ENCODE measurements at places on chromosomes 7 and 10.

GRCh38 chr7:125927556-125927955 is 997.9 kb upstream of the POT1 start:
- DNase-seq: no peak

DNA sequence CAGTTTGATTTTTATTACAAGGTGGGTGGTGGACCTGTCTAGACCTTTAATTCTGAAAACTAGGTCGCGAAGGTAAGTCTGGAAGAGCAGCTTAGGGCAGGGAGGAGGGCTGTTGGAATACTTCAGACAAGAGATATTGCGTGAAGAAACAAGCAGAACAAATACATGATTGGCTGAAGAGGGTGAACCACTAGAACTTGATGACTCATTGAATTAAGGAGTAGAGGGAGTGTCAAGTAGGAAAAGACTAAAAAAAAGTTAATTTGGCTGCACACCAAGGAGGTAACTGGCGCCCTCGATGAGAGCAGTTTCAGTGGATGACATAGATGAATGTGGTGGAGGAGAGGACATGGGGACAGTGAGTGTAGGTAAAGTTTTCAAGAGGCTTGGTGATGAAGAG is 41.3 kb downstream of the WNT2 start:
- DNase-seq: no peak

DNA sequence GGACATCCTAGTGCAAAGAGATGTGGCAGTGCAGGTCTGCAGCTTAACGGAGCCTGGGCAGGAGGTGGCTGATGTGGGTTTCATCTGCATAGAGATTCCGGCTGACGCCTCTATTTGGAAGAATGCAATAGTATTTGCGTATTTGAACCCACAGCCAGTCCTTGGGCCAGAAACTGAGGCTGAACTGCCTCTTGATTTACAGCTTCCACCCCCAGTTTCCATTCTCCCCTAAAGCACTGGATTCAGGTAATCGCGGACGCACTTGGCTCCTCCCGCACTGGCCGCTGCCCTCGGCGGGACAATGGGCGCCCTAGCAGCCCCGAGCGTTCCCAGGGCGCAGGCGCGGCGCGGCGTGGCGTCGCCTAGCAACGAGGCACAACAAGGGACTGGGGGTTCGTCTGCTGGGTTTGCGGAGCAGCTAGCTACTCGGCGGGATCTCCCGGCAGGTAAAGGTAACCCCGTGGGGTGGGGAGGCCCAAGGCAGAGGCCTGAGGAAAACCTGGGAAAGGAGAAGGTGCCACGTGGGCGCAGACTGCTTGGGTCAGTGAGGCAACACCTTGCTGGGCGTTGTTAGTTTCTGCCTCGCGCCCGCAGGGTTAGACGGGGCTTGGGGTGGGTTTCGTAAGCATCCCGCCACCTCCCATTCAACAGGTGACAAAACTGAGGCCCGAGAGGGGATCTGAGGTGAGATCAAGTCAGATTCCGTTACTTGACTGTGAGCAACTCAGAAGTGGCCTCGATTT is at the start of gene ARMC3:
ARMC3 (plus strand) TSS at position 393 of the 743 bp plus-strand sequence. CDS start 3,944 bp downstream, outside the sequence.
- DNase-seq: peak; percentile 86

DNA sequence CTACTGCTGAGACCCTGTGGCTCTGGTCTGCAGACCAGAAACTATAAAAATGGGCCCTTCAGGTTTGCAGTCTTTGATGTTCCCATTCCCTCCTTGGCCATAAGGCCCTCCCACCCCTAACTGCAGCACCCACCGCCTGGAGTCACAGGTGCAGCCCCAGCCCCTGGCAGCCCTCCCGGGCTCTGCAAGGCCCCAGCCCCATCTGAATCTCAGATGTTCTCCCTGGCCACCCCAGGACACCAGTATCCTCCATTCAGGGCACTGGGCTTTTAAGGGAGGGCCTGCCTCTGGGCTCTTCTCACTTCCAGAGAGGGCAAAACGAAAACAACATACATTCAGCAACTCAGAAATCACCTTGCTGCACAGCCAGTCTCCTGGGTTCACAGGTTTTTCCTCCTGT is 107.7 kb upstream of the RET start:
- DNase-seq: no peak

- DNase-seq: no peak
Measured at GRCh38 chr7:99218406-99219184, 10.7 kb upstream of the KPNA7 start.

DNA sequence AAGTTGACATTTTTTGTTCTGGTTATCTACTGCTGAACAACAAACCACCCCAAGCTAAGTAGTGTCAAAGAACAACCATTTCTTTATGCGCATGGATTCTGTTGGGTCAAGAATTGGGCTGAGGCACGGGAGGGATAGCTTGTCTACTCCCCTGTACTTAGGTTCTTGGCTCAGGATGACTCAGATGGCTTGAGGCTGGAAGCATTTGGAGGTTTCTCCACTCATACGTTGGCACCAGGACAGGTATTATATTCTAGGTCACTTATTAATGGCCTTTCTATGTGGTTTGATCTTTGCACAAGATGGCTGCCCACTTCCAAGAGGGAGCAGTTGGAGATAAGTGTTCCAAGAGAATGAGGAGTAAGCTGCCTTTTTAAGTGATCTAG is 11.8 kb upstream of the TFAM start:
- DNase-seq: no peak

- no peak for DNase-seq
Measured at GRCh38 chr7:11485636-11486035, 346.4 kb downstream of the THSD7A start.

GRCh38 chr7:90225181-90225580 is 13.6 kb downstream of the STEAP2 start:
- no peak for DNase-seq

- peak; percentile 73 for DNase-seq
Measured at GRCh38 chr10:3805791-3806461, 20.9 kb upstream of the KLF6 start.

GRCh38 chr7:159027789-159028507 is 116.7 kb downstream of the VIPR2 start:
- DNase-seq: peak; percentile 42

DNA sequence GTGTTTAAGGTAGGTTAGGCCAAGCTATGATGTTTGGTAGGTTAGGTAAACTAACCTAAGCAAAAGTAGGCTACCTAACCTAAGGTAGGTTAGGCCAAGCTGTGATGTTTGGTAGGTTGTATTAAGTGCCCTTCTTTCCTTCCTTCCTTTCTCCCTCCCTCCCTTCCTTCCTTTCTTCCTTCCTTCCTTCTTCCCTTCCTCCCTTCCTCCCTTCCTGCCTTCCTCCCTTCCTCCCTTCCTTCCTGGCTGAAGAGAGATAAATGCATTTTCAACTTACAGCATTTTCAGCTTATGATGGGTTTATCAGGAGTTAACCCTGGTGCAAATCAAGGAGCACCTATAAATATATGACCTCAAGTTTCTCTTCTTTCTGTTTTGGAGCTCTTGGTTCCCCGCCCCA is 56.2 kb downstream of the SND1 start:
- DNase-seq: no peak

- peak; percentile 75 for DNase-seq
Measured at GRCh38 chr7:50304911-50305582, 531 bp downstream of the IKZF1 start.

- DNase-seq: no peak
Measured at GRCh38 chr7:115269486-115269885, 347.6 kb downstream of the MDFIC start.

GRCh38 chr7:141200191-141201108 is 126.6 kb downstream of the TMEM178B start:
- no peak for DNase-seq

GRCh38 chr7:46448478-46448877 is 527.4 kb upstream of the IGFBP3 start:
- DNase-seq: no peak

GRCh38 chr7:30789334-30789711 is 18.1 kb downstream of the MINDY4 start:
- no peak for DNase-seq

- DNase-seq: no peak
Measured at GRCh38 chr7:85896531-85896930, 709.7 kb upstream of the SEMA3D start.

GRCh38 chr7:27189997-27190748 is 5.1 kb upstream of the HOXA11 start:
- DNase-seq: peak; percentile 39

- no peak for DNase-seq
Measured at GRCh38 chr7:23347682-23348180, 48.6 kb downstream of the MALSU1 start.

DNA sequence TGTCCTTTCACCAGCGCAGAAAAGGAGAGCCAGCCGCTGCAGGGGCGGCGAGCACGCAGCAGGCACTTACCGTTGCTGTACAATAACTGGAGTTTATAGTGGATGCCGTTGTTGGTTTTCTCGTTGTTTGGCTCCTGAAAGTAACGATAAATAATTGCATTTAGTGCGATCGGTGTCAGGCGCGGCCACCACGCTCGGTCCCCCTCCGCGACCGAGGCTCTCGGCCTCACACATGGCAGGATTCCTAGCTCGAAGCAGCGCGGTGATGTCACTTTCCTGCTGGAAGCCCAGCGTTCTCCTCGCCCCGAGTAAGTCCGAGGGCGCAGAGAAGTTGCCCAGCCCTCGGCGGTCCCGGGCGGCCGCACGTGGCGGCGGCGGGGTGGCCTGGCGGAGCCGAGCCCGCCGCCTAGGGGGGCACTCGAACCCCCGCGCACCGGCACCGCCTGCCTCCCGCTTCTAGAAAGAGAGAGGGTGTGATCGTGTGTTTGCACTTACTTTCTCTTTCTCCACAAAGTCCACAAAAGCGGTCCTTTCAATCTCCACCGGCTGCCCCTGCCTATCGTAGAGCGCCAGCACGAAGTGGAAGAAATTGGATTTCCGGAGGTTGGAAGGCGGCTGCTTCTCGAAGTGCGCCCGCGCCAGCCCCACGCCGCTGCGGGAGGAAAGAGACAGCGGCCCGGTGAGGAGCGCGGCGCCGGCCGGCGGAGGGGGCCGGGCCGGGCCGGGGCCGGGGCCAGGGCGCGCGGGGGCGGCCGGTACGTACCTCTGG is 1.0 kb downstream of the EBF3 start:
- peak; percentile 63 for DNase-seq

DNA sequence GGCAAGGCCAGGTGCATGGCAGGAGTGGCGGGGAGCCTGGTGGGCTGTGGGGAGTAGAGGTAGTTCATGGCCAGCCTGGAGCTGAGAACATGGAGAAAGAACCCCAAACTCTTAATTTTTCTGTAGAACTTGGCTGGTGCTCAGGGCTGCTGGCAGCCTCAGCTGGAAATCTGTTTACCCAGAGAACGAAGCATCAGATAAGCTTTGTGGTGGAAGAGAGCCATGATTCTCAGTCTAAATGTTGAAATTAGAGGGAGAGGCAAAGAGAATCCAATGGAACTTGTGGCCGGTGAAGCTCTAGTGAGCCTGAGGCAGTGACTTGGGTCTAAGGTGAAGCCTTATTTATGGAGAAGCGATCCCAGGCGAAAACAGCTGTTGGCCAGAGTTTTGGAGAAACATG is 126.4 kb downstream of the CCDC3 start:
- DNase-seq: no peak

DNA sequence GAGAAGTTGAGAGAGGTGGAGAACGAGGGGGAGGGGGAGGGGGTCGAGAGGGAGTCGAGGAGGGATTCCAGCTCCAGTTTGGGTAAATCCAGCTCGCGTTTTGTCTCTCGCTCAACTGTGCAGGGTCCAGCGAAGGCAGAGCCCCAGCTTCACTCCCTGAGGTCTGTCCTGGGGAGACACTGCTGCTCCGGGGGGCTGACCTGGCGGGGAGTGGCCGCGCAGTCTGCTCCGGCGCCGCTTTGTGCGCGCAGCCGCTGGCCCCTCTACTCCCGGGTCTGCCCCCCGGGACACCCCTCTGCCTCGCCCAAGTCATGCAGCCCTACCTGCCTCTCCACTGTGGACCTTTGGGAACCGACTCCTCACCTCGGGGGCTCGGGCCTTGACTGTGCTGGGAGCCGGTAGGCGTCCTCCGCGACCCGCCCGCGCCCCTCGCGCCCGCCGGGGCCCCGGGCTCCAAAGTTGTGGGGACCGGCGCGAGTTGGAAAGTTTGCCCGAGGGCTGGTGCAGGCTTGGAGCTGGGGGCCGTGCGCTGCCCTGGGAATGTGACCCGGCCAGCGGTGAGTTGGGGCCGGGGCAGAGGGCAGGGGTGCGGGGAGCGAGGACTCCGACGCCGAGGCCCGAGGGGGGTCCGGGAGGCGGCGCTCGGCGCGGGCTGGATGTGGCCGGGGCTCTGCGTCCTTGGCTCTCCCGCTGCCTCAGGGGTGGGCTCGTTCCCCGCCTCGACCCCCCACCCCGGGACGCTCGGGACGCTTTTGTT is at the start of gene TET1:
TET1 (plus strand) TSS at position 152 of the 757 bp plus-strand sequence. CDS start 12,002 bp downstream, outside the sequence.
- DNase-seq: peak; percentile 59

- no peak for DNase-seq
Measured at GRCh38 chr10:101749047-101750016, 26.6 kb downstream of the FGF8 start.
